ENCODE measurements at places on chromosomes 1 and 21.

- DNase-seq, result no peak
These were observed 40.1 kb upstream of the HMCN1 start for GRCh38 chr1:185694081-185694480.

DNA sequence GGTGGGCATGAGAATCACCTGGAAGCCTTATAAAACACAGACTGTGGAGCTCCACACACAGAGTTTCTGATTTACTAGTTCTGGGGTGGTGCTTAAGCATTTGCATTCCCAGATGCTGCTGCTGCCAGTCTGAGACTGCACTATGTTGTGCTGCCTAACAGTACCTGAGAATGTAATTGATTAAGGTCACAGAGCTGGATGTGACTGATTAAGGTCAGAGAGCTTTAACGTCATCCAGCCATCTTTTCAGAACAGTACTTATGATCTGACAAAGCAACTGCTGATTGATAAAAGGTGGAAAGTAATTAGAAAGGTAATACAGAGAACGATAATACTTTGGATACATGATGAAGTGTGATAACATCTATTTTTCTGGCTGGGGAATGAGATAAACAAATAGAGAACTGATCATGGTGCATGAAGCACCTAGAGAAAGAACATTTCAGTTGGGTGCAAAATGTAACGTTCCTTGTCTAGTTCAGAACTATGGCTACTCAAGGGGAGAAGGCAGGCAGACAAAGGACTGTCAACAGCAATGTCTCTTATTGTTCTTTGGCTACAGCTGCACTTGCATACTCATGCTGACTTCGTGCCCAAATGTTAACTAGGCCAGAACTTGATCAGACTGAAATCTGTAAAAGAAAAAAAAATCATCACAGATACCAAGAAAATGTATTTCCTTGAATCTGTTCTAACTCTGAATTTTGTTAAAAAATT, 3.7 kb upstream of the UCK2 start:
- DNase-seq, result no peak

DNA sequence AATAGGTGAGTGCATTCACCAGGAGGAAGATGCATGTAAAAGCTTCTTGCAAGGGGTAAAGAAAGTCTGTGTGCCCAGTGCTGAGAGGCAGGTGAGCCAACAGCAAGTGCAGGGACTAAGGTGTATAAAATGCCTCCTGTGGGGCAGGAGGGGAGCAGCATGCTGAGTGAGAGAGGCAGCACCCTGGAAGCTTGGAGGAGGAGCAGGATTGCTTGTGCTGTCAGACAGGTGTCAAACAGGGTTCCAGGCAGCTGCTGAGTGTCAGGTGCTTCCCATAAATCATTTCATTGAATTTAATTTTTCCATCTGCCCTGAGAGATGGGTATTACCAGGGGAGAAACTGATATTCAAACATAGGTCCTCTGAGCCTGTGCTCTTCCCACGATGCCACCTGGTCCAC, 13.9 kb downstream of the BSND start:
- DNase-seq, result no peak

GRCh38 chr21:46054031-46054430, 43.9 kb upstream of the COL6A2 start:
- no peak for DNase-seq

DNA sequence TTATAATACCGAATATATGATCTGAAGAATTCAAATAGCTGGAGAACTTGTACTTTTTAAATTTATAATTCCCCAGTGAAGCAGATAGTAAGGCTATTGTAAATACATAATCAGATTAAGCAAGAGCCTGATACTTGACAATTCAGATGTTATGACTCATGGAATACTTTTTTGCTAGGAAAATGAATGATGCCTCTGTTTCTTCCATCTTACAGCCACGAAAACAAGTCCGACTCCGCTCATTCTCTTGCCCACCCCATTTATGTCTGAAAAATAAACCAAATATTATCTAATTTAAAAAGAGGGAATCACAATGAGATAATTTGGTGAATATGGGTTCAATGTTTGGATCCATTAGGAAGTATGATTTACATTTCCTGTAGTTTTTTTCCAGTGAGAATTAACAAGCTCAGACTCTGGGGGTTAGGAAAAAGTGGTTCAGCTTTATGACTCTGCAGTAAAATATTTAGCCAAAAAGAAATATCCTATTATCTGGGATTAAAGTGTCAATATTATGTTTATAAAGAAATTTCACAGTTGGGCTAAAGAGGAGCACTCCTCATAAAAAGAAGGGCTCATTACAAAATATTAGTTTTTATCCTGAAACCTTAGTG, 50.4 kb upstream of the DAB1 start:
- no peak for DNase-seq

DNA sequence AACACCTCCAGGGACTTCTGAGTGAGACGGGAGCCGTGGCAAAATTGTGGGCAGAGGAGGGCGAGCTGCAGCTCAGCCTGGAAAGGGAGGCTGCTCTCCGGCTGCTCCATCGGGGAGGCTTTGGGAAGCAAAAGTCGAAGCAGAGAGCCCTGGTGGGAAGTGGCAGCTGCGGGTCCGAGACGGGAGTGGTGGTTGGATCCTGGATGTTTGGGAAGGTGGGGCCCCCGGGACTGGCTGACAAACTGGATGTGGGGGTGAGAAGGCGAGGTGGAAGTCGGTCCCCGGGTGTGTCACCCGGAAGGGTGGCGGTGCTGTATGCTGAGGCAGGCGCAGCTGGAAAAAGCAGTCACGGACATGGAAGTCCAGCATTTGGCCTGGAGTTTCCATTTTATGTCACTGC, 52.1 kb downstream of the KCNAB2 start:
- DNase-seq, result no peak

GRCh38 chr1:78676347-78676982, 26.8 kb downstream of the IFI44 start:
- peak; percentile 68 for DNase-seq

- no peak for DNase-seq
These were observed 242.2 kb upstream of the ADGRL2 start for GRCh38 chr1:81558291-81559076.

- no peak for DNase-seq
These were observed at the start of gene MNDA for GRCh38 chr1:158830904-158831507. Gene MNDA (plus strand): TSS chr1:158831351. CDS start chr1:158842154, 10,803 bp downstream.

GRCh38 chr1:167554028-167554779, 642 bp upstream of the CREG1 start:
- no peak for DNase-seq

DNA sequence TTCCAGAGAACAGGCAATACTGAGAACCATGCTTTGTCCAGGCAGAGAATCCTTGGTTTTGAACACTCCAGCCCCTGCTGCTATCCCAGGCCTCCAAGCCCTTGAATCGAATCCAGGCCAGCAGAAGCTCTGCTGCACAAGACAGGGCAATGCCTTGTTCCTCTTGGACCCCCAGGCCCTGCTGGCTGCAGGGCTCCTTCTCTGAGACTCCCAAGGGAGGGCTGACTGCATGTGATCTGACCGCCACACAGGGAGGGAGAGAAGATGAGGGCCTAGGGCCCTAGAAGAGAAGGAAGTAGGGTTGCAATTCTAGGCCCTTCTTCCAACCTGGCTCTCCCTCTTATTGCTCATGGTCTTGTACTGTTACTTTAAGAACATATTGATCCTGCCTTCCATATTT, 160.6 kb upstream of the EDN2 start:
- no peak for DNase-seq

- DNase-seq, result no peak
These were observed 41.4 kb downstream of the YARS1 start for GRCh38 chr1:32775640-32776337.

GRCh38 chr1:3467096-3468036, 12.9 kb downstream of the ARHGEF16 start:
- no peak for DNase-seq

GRCh38 chr21:42417533-42417932, 13.8 kb downstream of the UBASH3A start:
- no peak for DNase-seq

DNA sequence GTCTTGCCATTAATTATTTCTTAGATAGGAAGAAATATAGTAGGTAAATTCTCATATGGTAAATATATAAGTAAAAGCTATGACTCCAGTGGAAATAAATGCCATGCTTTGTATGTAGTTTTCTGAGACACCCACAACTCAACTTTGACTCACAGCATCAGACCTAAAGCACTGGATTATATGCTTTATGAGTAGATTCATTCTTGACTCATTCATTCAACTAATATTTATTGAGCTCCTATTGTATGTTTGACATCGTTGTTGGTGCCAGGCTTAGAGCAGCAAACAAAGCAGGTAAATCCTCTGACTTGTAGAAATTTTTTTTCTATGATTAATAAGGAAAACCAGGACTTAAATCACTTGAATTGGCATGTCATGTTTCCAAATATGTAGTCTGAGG, 211.4 kb downstream of the PTPRC start:
- DNase-seq, result no peak

DNA sequence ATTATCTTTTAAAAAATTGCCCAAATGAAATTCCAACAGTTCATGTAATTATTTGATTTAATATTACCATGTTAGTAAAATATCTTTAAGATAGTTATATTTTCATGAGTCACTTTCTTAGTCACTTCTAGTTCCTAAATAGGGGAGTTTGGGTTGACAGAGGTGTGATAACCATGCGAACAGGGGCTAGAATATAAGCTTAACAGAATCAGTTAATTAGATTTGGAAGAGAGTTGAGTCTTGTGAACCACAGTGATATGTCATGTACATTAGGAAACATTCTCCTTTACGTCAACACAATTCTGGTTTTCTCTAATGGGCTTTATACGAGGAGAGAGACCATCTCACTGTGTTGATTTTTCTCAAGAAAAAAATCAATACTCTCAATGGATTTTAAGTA, 64.8 kb upstream of the ZNF281 start:
- DNase-seq, result no peak

GRCh38 chr1:152026895-152027294, 9.9 kb downstream of the S100A11 start:
- DNase-seq, result no peak

GRCh38 chr1:172212124-172212523, 208.4 kb upstream of the C1orf105 start:
- no peak for DNase-seq

DNA sequence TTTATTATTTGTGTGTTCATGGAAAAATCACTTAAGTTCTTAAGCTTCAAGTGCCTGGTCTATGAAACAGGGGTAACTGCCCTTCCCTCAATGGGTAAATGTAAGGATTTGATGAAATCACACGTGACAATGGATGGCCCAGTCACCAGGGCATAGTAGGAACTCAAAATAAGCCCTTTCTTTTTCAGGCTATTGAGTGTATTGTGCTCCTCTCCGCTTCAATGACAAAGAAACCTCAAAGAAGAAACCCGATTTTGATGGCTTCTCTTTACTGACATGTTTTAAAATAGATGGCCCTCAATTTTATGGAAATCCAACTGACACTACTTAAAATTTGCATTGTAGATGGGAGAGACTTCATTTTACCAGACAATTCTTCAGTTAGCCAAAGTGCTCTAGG, 543.5 kb downstream of the OMA1 start:
- DNase-seq, result no peak

DNA sequence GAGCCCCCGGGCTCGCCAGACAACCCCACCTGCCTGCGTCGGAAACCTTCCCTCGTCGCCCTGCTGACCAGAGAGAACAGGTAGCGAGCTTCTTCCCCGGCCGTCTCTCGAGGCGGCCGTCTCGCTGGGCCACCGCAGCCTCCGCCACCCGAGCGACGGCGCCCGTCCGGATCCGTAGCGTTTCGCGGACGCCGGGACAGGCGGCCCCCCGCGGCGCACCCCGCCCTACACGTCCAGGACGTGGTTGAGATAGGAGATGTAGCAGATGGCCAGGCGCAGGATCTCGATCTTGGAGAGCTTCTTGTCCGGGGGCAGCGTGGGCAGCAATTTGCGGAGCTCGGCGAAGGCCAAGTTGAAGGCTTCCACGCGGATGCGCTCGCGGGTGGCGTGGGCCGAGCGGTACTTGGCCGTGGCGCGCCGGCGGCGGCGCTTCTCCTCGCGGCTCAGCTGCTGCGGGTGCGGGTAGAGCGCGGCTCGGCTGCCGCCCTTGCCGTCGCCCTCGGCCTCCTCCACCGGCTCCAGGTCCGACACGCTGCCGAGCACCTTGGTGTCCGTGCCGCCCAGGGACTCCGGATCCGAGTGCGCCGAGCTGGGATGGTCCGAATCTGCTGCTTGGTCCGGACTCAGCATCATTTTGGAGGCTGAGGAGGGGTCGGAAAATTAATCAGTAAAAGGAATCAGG, 3.0 kb downstream of the NHLH2 start:
- DNase-seq, result no peak

- no peak for DNase-seq
These were observed 68.1 kb upstream of the ARHGEF16 start for GRCh38 chr1:3386205-3387002.

- no peak for DNase-seq
These were observed 318.2 kb upstream of the CAMK1G start for GRCh38 chr1:209265301-209265700.

DNA sequence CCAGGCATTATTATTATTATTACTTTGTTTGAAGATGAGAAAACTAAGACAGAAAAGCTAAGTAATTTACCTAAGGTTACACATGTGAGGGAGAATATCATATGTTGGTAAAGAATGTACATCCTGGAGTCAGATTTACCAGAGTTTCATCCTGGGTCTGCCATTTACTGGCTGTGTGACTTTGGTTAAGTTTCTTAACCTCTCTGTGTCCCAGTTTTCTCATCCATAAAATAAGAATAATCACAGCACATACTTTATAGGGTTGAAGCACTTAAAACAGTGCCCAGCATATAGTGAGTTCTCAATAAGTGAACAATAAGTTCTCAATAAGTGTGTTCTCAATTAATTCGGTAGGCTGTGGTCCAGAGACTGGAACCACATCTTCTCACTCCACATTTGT, 32.5 kb downstream of the UBE2U start:
- no peak for DNase-seq

GRCh38 chr1:92907949-92908684, 53.1 kb downstream of the DIPK1A start:
- no peak for DNase-seq

DNA sequence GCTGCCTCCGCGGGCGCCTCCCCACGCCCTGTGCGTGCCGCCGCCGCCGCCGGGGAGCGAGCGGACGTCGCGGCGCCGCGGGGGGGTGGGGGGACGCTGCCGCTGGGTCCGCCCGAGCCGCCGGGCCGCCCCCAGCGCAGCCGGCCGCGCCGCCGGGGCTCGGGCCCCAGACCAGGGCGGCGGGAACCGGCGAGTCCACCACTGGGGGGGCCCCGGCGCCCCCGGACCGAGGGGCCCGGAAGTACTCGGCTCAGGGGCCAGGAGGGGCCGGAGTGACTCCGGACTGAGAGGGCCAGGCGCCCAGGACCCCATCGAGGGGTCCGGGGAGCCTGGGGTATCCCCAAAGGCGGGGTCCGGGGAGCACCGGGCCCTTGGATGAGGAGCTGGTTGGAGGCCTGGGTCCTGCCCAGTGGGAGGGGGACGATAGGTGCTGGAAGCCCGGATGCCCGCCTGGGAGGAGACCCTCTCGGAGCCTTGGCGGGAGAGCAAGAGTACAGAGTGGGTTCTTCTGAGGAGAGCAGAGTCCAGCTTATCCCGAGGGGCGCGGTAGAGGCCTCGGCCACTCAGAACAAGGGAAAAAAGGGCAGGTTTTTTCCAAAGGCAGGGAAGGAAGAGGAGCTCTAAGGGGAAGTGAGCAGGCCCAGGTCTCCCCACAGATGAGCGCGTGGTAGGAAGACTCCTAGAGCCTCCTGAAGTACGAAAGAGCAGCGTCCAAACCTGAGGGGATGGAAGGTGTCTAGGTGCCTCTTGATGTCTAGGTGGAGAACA, 556 bp downstream of the GMEB1 start:
- DNase-seq, result no peak

GRCh38 chr1:216641669-216642460, 81.4 kb downstream of the ESRRG start:
- no peak for DNase-seq

- DNase-seq, result no peak
These were observed 447.3 kb downstream of the PLA2G4A start for GRCh38 chr1:187275985-187276575.
